ENCODE measurements at places on chromosomes 4 and X.

DNA sequence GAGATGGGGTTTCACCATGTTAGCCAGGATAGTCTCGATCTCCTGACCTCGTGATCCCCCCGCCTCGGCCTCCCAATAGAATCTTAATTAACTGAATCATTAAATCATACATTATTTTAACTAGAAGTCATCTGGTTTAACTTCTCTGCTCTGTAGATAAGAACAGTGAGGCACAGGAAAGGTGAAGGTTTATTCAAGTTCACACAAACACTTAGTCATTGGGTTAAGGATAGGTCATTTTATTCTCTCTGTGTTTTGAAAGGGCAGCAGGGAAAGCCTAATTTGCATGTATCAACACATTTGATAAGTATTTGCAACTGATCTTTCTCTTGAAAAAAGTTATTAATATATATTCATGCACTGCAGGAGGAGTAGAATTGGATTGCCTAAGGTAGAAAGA lies 1.1 kb upstream of the ETNPPL start:
- DNase-seq: no peak

GRCh38 chr4:138062929-138063328 lies 179.2 kb downstream of the SLC7A11 start:
- DNase-seq: no peak

- DNase-seq: no peak
These were observed 11.1 kb downstream of the ACOT9 start for GRCh38 chrX:23731951-23732350.

GRCh38 chrX:112734290-112734689 lies 54.6 kb upstream of the LHFPL1 start:
- DNase-seq: no peak
